Effector memory CD4-positive, alpha-beta T cell (primary cell): ENCODE measurements at places on chromosomes 16 and 17.

- DNase-seq = no peak
These were observed 10.1 kb downstream of the LITAF start for GRCh38 chr16:11576427-11577289.

- DNase-seq = no peak
These were observed 74.4 kb downstream of the RPH3AL start for GRCh38 chr17:278055-278675.

- DNase-seq = no peak
These were observed 11.3 kb upstream of the UBALD2 start for GRCh38 chr17:76253841-76254240.

DNA sequence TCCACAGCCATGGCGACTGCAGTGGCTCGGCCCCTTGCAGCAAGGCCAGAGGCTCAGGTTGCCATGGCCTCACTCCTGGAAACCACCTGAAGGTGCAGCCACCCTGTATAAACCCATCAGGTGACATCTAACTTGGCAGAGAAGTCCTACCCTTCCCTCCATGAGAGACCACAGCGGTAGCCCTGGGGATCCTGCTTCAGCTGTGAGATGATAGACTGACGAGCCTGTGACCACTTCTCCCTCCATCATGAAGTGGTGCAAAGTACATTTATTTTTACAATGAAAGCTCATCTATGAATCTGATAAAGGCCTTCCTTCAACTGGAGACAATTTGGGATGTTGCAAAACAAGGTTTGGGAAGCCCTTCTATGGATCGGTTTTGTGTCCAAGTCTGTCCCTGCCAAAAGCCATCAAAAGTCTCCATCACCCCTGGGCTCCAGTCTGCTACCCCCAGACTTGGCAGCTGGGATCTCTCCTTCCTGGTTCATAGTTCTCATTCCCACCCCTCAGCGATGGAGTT, 1.8 kb downstream of the ZACN start:
- DNase-seq = no peak

GRCh38 chr17:33664116-33664840, 371.2 kb upstream of the ASIC2 start:
- no peak for DNase-seq
